Transverse colon (tissue), 4 donors: ENCODE measurements at places on chromosomes 13 and 19. TPM values are rescaled to one million over a fixed set of nuclear protein-coding genes. Genes with fewer than 3 reads are reported as not detected.

The ADGRE2 gene
- total RNA-seq, result 3.3 TPM

The LRRC63 gene
- total RNA-seq, result not detected

The MZT1 gene
- total RNA-seq, result 3.8 TPM

The GPR4 gene
- 1.4 TPM for total RNA-seq

The NKPD1 gene
- 0.32 TPM for total RNA-seq

The HIPK4 gene
- total RNA-seq, result not detected

DNA sequence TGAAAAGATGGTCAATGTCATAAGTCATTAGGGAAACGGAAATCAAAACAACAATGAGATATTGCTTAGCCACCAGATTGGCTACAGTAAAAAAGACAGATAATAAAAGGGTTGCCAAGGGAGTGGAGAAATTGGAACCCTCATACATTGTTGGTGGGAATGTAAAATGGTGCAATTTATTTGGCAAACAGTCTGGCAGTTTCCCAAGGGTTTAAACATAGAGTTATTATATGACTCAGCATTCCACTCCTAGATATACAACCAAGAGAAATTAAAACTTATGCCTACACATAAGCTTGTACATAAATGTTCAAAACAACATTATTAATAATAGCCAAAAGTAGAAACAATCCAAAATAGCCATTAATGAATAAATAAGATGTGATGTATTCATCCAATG, 9.9 kb upstream of the ZNF227 start:
- H3K27me3 ChIP-seq, result no peaks in the 10 kb centered on the region
- no peaks in the 10 kb centered on the region for H3K36me3 ChIP-seq
- H3K4me3 ChIP-seq, result no peak overlapping the region
- DNase-seq, result no peak
- no peak overlapping the region for H3K27ac ChIP-seq
- no peaks in the 10 kb centered on the region for H3K4me1 ChIP-seq

DNA sequence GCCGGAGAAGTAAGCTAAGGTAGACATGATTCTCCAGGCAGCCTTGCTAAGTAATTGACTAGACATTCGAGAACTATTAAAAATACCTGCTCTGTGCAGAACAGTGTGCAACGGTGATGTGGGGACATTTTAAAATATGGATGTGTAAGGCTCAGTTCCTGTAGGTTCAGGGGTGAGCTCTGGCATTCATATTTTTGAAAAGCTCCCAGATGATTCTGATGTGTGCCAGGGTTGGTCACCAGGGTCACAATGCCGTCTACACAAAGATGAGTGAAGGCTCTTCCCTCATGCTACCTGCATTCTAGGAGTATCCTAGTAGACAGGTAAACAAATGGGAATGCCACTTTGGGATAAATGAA, 702 bp upstream of the EPSTI1 start:
- no peak overlapping the region for H3K4me3 ChIP-seq
- H3K27ac ChIP-seq, result peak overlapping the region; percentile 91
- peaks cover 24% of the 10 kb centered on the region for H3K4me1 ChIP-seq
- H3K27me3 ChIP-seq, result no peaks in the 10 kb centered on the region
- no peak for DNase-seq

- H3K27me3 ChIP-seq, result no peaks in the 10 kb centered on the region
- H3K27ac ChIP-seq, result no peak overlapping the region
- DNase-seq, result peak; percentile 35
- no peak overlapping the region for H3K4me3 ChIP-seq
Measured at GRCh38 chr19:19040417-19040816, 7.0 kb downstream of the ARMC6 start.

GRCh38 chr13:100464006-100464405, 124.6 kb downstream of the GGACT start:
- no peak for DNase-seq
- no peak overlapping the region for H3K27ac ChIP-seq
- no peaks in the 10 kb centered on the region for H3K36me3 ChIP-seq
- H3K27me3 ChIP-seq, result no peaks in the 10 kb centered on the region

DNA sequence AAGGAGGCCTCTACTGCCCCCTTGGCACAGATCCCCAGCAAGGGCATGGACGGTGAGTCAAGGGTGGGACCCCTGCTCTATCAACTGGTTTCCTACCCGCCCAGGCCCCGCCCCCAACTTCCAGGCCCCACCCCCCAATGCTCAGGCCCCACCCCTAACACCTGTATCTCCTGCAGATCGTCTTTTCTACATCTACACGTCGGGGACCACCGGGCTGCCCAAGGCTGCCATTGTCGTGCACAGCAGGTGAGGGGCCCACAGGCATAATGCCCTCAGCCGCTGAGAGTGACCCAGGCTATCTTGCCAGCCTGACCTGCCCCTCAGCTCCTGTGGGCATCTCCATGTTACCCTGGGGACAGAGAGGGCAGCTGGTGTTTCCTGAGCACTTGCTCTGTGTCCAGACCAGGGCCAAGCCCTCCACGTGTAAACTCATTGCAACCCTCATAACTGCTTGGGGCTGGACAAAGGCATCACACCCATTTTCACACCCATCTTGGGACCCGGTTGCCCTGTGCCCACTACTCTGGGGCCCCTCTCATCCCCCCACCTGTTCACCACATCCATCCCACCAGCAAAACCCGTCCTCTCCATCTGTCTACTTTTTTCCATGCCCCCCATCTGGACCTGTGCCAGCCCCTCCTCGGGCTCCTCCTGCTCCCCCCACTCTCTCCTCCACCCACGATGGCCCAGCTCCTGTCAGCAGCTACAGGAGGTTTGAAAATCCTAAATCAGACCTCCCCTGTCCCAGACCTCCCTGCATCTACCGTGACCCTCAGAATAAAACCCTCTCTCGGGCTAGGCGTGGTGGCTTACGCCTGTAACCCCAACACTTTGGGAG, 17.2 kb downstream of the SLC27A1 start:
- no peak for DNase-seq
- H3K27me3 ChIP-seq, result no peaks in the 10 kb centered on the region
- H3K4me3 ChIP-seq, result no peak overlapping the region

- no peak overlapping the region for H3K4me3 ChIP-seq
- peaks cover 71% of the 10 kb centered on the region for H3K27me3 ChIP-seq
- peaks cover 3% of the 10 kb centered on the region for H3K4me1 ChIP-seq
- no peaks in the 10 kb centered on the region for H3K36me3 ChIP-seq
- DNase-seq, result no peak
Measured at GRCh38 chr19:2286402-2287140, 4.6 kb upstream of the PEAK3 start.

GRCh38 chr13:111567637-111568036, 247.2 kb downstream of the TEX29 start:
- DNase-seq, result no peak
- H3K4me1 ChIP-seq, result no peaks in the 10 kb centered on the region
- H3K27me3 ChIP-seq, result no peaks in the 10 kb centered on the region

- peak; percentile 87 for DNase-seq
- H3K4me3 ChIP-seq, result no peak overlapping the region
- no peaks in the 10 kb centered on the region for H3K27me3 ChIP-seq
Measured at GRCh38 chr19:18762125-18763023, 28.7 kb downstream of the COMP start.

- peaks cover 12% of the 10 kb centered on the region for H3K4me1 ChIP-seq
- H3K27ac ChIP-seq, result no peak overlapping the region
- peak; percentile 42 for DNase-seq
- no peaks in the 10 kb centered on the region for H3K36me3 ChIP-seq
Measured at GRCh38 chr19:14544977-14545715, 15.8 kb downstream of the TECR start.
